Activated T-helper 1 cell treated with anti-CD3 and anti-CD28 coated beads, Interleukin-12 subunit alpha, Interleukin-12 subunit beta, Interleukin-2, Interleukin-4 antibody, amounts not matched to agents 30 ng/mL and 10 ng/mL and 1 ng/mL, durations not matched to agents 14 hours and 24 hours and 36 hours (primary cell): ENCODE measurements at places on chromosomes 11 and 22. TPM values are rescaled to one million over a fixed set of nuclear protein-coding genes. Genes with fewer than 3 reads are reported as not detected.

DNA sequence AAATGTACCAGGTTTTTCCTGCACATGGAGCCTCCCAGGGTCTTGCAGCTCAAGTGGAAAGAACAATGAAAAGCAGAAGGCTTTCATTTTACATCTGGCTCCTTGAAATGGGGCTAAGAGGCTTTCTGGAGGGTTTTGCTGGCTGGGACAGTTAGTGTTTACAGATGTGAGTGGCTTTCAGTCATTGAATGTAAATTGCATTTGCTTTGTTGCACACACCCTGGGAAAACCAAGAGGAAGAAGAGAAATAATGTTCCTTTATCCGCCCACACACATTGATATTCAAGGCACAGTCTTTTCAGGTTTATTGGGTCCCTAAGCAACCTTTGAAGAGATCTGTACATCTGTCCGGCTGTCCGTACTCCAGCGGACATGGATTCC lies 144.5 kb downstream of the SPON1 start:
- H3K4me1 ChIP-seq: no peaks in the 10 kb centered on the region
- H3K27ac ChIP-seq: no peak overlapping the region
- no peaks in the 10 kb centered on the region for H3K27me3 ChIP-seq

DNA sequence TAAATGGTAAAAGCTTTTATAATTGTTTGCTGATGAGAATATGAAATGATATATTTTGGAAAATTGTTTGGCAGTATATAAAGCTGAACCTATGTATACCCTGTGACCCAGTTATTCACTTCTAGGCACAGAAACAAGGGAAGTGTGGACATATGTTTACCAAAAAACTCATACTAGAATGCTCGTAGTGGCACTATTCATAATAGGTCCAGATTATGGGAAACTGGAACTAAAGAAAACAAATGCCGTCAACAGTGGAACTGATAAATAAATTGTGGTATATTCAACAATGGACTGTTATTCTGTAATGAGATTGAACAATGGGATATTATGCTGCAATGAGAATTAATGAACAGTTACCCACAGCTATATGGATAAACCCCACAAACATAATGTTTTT lies 32.8 kb downstream of the CSTPP1 start:
- DNase-seq: no peak
- H3K27ac ChIP-seq: no peak overlapping the region
- no peaks in the 10 kb centered on the region for H3K36me3 ChIP-seq
- no peaks in the 10 kb centered on the region for H3K4me1 ChIP-seq

- no peak overlapping the region for H3K4me3 ChIP-seq
- H3K27me3 ChIP-seq: peaks cover 6% of the 10 kb centered on the region
- no peaks in the 10 kb centered on the region for H3K36me3 ChIP-seq
- DNase-seq: no peak
- no peak overlapping the region for H3K27ac ChIP-seq
These were observed 10.7 kb downstream of the KRTAP5-5 start for GRCh38 chr11:1640076-1640946.

- H3K4me3 ChIP-seq: no peak overlapping the region
- H3K27ac ChIP-seq: no peak overlapping the region
These were observed 2.7 kb upstream of the ACY3 start for GRCh38 chr11:67652965-67653845.

Gene SLN
- not detected in 2 replicates for total RNA-seq

Gene SYVN1
- 42.3 and 45.8 TPM in 2 replicates for total RNA-seq

DNA sequence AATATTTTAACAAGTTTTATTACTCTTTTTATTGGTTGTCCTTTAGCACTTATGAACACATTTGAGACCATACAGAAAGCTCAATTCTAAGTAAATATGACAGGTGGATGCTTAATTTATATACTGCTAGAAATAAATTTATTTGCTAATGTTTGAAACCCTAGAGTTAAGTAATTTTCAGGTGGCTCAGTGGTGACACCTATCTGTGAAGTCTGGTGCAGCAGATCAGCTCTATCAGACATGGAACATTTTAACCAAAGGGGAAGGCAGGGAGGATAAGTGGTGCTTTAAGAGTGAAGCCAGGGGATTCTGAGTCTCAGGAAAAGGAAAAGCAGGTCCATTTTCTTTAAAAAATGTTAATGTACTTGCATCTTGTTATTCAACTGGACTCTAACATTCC lies 175.8 kb downstream of the DSCAML1 start:
- peaks cover 2% of the 10 kb centered on the region for H3K27me3 ChIP-seq
- no peaks in the 10 kb centered on the region for H3K4me1 ChIP-seq
- no peak for DNase-seq
- no peak overlapping the region for H3K27ac ChIP-seq
- no peak overlapping the region for H3K4me3 ChIP-seq
- peaks cover 2% of the 10 kb centered on the region for H3K36me3 ChIP-seq

Gene NCAM1
- not detected in 2 replicates for total RNA-seq

DNA sequence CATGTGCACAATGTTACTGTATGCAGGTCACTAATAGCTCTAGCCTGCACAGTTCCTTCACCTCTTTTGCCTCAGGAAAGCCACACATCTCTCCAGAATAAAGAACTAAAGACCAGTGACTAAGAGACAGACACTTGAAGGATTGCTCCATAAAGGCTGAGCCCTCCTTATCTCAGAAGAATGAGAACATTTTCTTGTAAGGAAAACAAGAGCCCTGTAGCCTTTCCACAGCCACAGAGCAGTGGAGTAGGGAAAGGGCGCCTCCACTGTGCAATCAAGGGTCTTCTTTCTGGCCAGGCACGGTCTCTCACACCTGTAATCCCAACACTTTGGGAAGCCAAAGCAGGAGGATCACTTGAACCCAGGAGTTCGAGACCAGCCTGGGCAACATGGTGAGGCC lies 202.6 kb upstream of the TMEM45B start:
- DNase-seq: no peak
- peaks cover 3% of the 10 kb centered on the region for H3K27me3 ChIP-seq
- H3K36me3 ChIP-seq: no peaks in the 10 kb centered on the region

GRCh38 chr11:118878163-118878563 lies 5.5 kb upstream of the CXCR5 start:
- no peak overlapping the region for H3K4me3 ChIP-seq
- H3K27ac ChIP-seq: peak overlapping the region; percentile 95
- peaks cover 2% of the 10 kb centered on the region for H3K36me3 ChIP-seq

GRCh38 chr11:104820431-104820830 lies 77.8 kb downstream of the CASP12 start:
- H3K27ac ChIP-seq: no peak overlapping the region
- H3K27me3 ChIP-seq: no peaks in the 10 kb centered on the region
- H3K4me3 ChIP-seq: no peak overlapping the region
- DNase-seq: no peak
- peaks cover 2% of the 10 kb centered on the region for H3K36me3 ChIP-seq

Gene LRP4
- 0.08 and 0.15 TPM in 2 replicates for total RNA-seq

- H3K36me3 ChIP-seq: no peaks in the 10 kb centered on the region
- H3K27ac ChIP-seq: no peak overlapping the region
- H3K4me3 ChIP-seq: no peak overlapping the region
- DNase-seq: no peak
- H3K4me1 ChIP-seq: no peaks in the 10 kb centered on the region
These were observed 53.1 kb downstream of the GGTLC2 start for GRCh38 chr22:22697377-22698117.

Gene SYT7
- 0.32 and 0.44 TPM in 2 replicates for total RNA-seq

GRCh38 chr11:44857490-44858090 lies 93.1 kb downstream of the TP53I11 start:
- H3K36me3 ChIP-seq: peaks cover 2% of the 10 kb centered on the region
- no peak overlapping the region for H3K4me3 ChIP-seq
- peaks cover 23% of the 10 kb centered on the region for H3K4me1 ChIP-seq
- no peak for DNase-seq

DNA sequence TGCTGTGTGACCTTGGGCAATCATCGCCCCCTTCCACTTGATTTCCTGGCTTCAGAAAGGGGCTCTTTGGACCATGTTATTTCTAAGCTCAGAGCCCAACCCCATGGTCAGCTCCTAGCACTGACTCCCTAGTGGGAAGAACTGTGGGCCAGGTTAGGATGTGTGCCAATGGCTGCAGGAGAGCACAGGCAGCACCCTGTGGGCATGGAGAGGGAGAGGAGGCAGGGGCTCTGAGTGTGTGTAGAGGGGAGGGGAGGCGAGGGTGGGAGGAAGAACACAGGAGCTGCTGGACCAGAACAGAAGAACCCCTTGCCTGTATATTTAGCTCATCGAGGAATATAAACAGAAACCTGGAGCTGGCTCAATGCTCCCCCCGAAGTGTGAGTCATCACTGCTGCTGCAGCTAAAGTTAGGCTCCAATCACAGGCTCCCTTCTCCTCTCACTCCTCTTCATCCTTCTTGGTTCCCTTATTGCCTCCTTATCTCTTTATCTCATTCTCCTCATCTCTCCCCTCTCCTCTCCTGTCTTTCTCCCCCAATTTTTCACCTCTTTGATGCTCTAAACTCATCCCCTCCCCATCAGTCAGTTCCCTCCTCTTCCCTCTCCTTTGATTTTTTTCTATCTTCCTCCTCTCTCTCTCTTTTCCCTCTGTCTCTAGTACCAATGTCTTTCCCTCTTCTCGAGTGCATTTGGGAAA lies 14.5 kb upstream of the RPS19BP1 start:
- peaks cover 14% of the 10 kb centered on the region for H3K4me1 ChIP-seq
- no peak overlapping the region for H3K27ac ChIP-seq
- no peaks in the 10 kb centered on the region for H3K36me3 ChIP-seq
- H3K27me3 ChIP-seq: peaks cover 31% of the 10 kb centered on the region
- H3K4me3 ChIP-seq: no peak overlapping the region

- DNase-seq: no peak
- peaks cover 83% of the 10 kb centered on the region for H3K4me1 ChIP-seq
- H3K27ac ChIP-seq: peak overlapping the region; percentile 95
- H3K27me3 ChIP-seq: no peaks in the 10 kb centered on the region
- peaks cover 10% of the 10 kb centered on the region for H3K36me3 ChIP-seq
- peak overlapping the region; percentile 72 for H3K4me3 ChIP-seq
These were observed 135.2 kb downstream of the MAML2 start for GRCh38 chr11:96207459-96208449.

- no peak overlapping the region for H3K4me3 ChIP-seq
- peaks cover 16% of the 10 kb centered on the region for H3K36me3 ChIP-seq
- no peaks in the 10 kb centered on the region for H3K4me1 ChIP-seq
- H3K27ac ChIP-seq: no peak overlapping the region
These were observed 9.5 kb downstream of the VPS37C start for GRCh38 chr11:61151545-61152252.

Gene MUC5B
- not detected in 2 replicates for total RNA-seq

DNA sequence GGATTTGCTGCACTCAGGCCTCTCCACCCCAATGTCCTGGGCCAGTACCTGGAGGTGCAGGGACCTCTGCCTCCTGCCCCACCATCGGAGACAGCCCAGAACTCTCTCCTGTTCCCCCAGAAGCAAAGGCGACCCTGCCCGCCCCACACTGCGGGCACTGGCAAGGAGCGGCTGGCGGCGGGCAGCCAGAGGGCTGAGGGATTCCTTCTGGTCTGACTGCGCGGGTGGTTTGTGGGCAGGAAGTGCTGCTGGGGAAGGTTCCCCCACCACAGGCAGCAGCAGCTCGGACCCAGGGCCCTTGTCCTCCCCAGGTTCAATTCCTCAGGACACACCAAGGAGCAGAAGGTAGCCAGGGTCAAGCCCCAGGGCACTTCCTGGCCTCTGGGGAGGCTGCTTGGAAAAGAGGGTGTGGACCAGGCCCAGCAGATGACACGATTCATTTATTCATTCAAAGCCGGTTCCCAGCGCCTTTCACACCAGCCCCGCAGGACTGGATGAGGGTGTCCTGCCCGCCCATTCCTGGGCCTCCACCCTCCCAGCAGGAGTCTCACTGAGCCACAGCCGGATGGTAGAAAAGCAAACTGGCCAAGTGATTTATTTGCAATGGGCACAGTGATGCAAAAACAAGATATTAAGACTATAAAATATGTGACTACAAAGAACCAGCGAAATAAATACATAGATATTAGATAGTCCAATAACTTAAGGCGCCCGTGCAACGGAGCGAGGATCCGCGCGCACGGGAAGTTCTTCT lies 1.2 kb downstream of the PHLDA2 start:
- H3K36me3 ChIP-seq: no peaks in the 10 kb centered on the region
- peak overlapping the region; percentile 85 for H3K4me3 ChIP-seq
- peak overlapping the region; percentile 70 for H3K27ac ChIP-seq
- peaks cover 12% of the 10 kb centered on the region for H3K27me3 ChIP-seq

Gene MPEG1
- not detected in 2 replicates for total RNA-seq

- peaks cover 33% of the 10 kb centered on the region for H3K4me1 ChIP-seq
- H3K27ac ChIP-seq: no peak within 1 kb of the TSS
- H3K36me3 ChIP-seq: peaks cover 2% of the 10 kb centered on the region
- H3K27me3 ChIP-seq: peaks cover 63% of the 10 kb centered on the region
These were observed at the start of gene CALCA for GRCh38 chr11:14971865-14972580. CALCA (minus strand) TSS chr11:14972351; CDS start chr11:14971192, 1,159 bp downstream.

Gene FOLH1
- total RNA-seq: not detected in 2 replicates

- DNase-seq: no peak
- H3K36me3 ChIP-seq: no peaks in the 10 kb centered on the region
These were observed 59.0 kb downstream of the ST14 start for GRCh38 chr11:130218501-130219070.

DNA sequence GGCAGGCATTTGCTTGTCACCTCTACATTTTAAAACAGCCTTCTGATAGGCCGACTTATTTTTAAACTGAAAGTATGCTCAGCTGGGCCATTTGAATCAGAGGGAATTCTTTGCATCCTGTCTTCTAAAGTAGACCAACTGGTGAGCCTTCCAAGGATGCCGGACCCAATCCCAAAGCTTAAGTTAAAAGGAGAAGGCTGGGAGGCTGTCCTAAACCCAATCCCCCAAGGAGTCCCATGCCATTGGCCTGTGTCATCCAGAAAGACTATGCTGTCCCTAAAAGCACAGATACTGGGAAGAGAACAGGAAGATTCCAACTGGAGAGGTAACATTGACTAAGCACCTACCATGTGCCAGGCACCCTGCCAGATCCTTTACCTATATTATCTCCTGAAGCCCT lies 18.0 kb downstream of the TENM4 start:
- H3K4me1 ChIP-seq: no peaks in the 10 kb centered on the region
- H3K27ac ChIP-seq: no peak overlapping the region
- H3K27me3 ChIP-seq: no peaks in the 10 kb centered on the region
- H3K36me3 ChIP-seq: no peaks in the 10 kb centered on the region
- no peak for DNase-seq
- no peak overlapping the region for H3K4me3 ChIP-seq

DNA sequence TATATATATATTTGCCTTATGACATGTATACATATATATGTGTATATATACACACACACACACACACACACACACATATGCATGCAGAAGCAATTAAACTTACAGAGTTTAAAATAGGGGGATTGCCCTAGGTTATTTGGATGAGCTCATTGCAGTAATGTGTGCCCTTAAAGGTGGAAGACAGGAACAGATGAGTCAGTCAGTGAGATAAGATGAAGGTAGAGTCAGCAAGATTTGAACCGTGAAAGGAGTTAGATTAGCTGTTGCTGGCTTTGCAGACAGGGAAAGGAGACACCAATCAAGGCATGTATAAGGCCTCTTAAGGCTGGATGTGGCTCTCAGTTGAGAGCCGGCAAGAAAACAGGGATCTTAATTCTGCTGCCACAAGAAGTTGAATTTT lies 902.4 kb upstream of the RAG2 start:
- no peaks in the 10 kb centered on the region for H3K27me3 ChIP-seq
- H3K27ac ChIP-seq: no peak overlapping the region
- peaks cover 6% of the 10 kb centered on the region for H3K4me1 ChIP-seq
- no peaks in the 10 kb centered on the region for H3K36me3 ChIP-seq
- no peak overlapping the region for H3K4me3 ChIP-seq
- no peak for DNase-seq
